ENCODE measurements at places on chromosomes 2 and 18.

GRCh38 chr18:74256190-74256589, 35.6 kb downstream of the CYB5A start:
- DNase-seq = no peak

DNA sequence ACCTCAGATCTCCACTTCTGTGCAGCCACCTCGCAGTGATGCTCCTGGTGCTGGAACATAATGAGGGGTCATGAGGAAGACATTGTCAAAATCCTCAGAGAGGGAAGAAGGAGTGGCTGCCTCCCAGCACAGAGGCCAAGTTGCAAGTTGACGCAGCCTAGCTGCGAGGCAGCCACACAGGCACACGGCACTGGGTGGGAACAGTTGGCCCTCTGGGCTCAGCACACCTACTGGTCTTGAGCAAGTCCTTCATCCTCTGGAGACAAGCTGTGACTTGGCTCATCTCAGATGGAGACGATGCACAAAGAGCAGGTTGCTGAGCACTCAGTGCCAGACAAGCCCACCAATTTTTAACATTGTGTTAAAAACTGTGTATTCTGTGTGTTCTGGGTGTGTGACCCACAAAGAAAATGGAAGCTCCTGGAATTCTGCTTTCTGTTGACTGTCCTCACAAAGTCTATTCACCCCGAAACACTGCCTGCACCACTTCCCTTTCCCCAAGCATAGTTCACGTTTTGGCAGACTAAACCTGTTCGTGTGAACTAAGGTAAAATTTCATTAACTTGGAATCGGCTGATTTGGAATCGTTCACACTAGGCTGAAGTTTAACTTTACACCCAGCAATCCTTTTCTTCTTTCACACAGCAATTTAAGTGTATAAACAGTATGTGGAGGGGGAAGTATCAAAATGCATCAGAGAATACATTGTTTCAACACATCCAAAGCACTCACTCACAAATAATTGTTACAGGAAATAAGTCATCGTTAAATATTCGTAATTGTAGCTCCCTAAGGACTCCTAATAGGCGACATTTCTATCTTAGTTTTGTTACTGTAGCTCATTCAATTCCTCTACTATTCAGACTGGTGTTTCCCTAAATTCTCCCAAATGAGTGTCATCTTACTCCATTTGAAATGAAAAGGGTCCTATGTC, 266.6 kb upstream of the ID2 start:
- no peak for DNase-seq

GRCh38 chr2:5925604-5926003, 233.4 kb downstream of the SOX11 start:
- DNase-seq = no peak

- DNase-seq = no peak
These were observed 17.1 kb upstream of the VPS4B start for GRCh38 chr18:63439334-63439733.

- DNase-seq = no peak
These were observed 20.4 kb downstream of the C18orf54 start for GRCh38 chr18:54378057-54378456.

DNA sequence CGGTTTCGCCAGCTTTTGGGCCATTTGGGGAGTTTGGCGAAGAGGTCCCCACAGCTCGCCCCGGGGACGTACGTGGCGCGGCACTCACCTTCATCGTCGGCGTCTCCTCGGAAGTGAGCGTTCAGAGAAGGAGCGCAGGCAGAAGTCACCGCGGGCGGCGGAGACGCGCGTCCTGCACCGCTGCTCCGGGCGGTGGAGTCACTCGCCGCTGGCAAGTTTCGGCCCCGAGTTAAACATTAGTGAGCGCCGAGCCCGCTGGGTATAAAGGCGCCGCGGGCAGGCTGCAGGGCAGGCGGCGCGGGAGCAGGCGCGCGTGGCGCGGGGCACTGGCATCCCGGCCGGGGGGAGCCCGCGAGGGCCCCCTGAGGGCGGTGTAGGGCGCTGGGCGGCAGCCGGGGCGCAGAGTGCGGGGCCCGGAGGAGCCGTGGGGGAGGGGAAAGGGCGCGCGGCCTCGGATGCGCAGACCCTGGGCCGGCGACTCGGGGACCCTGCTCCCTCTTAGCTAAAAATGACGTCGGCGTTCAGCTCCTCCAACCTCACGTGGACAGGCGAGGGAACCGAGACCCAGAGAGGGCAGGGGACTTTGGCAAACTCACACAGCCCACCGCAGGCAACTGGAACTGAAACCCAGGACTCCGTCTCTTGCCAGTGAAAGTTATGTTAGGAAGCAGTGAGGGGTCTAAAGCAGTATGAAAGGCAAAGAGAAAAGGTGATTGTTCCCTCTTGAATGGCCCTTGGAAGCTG, at the start of gene DPP4:
Gene DPP4, minus strand, starts transcription at position 328 of the 744 bp plus-strand sequence. Its CDS starts 234 bp downstream, at position 94.
- DNase-seq = no peak

- no peak for DNase-seq
These were observed 192.8 kb downstream of the AGPS start for GRCh38 chr2:177585234-177585863.

- no peak for DNase-seq
These were observed 5.0 kb downstream of the ACTR2 start for GRCh38 chr2:65232636-65233035.

GRCh38 chr2:28590496-28591301, 94.8 kb downstream of the PLB1 start:
- DNase-seq = no peak

DNA sequence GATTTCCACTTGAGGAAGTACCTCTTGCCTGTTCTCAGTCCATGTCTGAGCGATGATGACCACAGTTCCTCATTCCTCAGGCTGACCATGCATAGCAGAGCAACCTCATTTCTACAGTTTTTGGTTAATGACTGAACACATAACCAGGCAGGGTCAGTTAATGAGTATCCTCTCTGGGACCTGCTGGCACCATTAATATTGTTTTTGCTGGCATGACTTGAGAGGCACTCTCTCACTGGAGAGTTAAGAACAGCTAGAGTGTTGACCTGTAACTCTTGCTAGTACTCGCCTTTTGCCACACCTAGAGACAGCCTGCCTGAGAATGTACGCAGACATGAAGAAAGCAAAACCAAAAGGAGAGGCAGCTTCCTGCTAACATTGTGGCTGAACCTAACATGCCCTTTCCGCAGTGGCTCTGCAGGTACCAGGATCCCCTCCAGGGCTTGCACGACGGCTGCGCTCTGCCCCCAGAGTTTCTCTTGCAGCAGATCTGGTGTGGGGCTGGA, 23.9 kb downstream of the PECR start:
- peak; percentile 77 for DNase-seq

DNA sequence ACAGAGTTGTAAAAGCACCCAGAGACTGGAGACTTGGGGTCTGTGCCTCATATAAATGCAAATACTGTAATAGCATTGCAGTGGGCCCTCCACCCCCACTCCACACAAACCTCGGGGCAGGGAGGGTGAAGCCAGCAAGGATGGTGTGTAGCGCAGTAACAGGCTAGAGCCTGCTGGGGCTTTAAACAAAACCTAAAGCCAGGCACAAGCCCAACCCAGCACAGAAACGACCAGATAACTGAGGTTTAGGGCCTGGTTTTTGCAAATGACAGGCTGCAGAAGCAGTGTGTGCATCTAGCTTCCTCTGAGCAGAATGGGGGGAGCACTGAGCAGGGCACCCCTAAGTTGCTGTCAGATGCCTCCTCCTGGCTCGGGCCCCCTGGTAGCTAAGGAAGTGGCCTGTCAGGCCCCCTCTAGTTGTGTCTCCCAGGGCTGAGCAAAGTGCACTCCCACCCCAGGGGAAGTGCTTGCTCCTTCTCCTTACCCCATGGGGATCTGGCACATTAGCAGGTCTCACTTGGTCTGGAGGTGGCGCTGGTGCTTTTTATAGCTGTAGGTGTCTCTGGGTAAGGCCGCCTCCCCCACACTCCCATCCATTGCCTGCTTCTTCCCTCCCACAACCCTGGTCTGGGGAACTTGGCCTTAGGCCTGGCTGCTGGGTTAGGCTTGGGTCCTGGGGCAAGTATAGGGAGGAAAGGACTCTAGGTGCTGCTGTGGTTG, 135.1 kb downstream of the CELF4 start:
- no peak for DNase-seq

- DNase-seq = no peak
These were observed 195.0 kb upstream of the MMADHC start for GRCh38 chr2:149782572-149782971.

DNA sequence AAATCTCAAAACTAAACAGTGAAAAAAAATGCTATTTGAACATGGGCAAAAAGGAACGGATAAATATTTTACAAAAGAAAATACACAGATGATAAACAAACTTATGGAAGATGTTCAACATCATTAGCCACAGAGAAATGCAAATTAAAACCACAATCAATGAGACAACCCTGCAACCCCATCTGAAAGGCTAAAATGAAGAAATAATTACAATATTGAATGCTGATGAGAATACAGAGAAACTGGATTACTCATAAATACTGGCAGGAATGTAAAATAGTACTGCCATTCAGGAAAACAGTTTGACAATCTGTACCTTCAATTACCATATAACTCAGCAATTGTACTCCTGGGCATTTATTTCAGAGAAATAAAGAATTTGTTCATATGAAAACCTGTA, 193.1 kb upstream of the UBE2E3 start:
- no peak for DNase-seq

- DNase-seq = no peak
These were observed 5.7 kb upstream of the EFR3B start for GRCh38 chr2:25036221-25036559.

GRCh38 chr2:171412571-171413175, 21.1 kb downstream of the METTL8 start:
- no peak for DNase-seq

DNA sequence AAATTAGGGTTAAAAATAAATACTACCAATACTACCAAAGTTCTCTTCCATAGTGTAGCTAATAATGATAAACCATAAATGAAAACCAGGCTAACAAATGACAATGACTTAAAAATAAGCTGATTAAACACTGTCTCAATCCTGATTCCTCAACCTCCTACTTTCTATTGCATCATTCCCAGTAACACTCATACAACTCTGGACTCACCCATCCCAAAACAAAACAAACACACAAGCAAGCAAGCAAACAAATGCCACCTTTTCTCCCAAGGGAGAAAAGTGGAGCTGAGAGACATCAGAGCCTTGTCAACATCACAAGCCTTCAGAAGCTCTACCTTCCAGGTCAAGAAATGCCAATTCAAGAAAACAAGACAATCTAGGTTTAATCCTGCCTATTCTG, 620.7 kb downstream of the NYAP2 start:
- DNase-seq = no peak

GRCh38 chr2:188851826-188852225, 122.3 kb upstream of the COL3A1 start:
- DNase-seq = no peak

GRCh38 chr2:22397847-22398246, 987.1 kb upstream of the KLHL29 start:
- DNase-seq = no peak

DNA sequence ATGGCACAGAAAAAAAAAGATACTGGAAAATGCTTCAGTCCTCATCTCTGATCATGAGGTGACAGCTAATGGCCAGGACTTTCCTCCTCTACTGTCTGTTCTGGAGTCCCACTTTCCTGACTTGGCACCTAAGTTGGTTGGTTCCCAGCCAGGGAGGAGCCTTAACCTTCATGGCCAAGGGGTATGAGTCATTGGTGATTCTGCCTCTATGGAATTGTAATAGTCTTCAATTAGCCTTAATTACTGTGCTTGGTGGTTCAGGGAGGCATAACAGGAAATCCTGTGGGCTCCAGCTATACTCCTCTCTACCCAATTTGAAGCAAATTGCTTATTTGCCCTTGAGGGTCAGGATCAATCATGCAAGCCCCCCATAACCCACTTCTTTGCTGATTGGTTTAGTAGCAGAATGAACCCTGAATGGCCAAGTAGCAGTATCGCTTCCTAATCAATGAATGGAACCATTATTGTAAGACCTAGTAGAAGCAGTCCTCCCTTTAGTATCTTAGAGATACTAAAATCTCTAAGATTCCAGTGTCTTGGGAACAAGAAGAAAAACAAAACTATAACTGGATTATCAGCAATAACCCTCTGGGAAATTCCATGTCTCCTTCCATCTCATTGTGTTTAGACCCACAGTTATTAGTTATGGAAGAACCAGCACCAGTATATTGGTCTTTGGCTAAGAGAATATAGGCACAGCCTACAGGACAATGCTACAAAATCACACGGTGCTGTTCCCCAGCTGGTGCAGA, 109.0 kb downstream of the COL6A3 start:
- peak; percentile 94 for DNase-seq

- no peak for DNase-seq
These were observed 30.5 kb downstream of the EML4 start for GRCh38 chr2:42199626-42200025.

DNA sequence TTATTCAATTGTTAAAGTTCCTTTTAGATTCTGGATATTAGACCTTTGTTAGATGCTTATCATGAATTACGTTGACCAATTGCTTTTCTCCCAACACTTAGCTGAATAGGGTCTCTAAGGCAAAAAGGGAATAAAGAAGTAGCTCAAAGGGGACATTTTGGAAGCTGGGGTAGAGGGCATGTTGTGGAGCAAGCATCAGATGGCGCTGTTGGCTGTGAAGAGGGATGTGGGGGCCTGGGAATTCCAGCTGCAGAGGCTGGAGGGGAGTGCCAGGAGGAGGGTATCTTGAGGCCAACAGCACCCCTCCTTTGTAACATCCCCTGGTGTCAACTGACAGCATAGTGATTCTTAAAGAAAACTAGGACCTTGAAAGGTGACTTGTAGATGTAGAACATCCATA, 198.2 kb downstream of the ADCYAP1 start:
- no peak for DNase-seq

DNA sequence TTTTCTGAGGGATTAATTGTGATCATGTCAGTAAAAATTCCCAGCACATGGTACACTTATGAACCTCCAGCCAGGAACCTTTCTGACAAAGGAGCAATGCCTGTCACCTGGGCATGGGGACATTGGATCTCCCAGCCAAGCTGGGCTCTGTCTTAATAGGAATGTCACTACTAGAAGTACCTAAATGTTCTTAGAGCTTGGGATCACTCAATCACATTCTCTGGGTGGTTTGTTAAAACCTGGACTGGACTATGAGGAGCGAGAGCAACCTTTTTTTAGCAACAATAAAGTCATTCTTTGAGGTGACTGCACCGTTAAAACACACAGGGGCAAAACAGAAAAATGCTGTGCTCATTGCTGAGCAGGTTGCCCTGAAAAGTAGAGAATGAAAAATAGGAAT, 6.4 kb upstream of the PPP1CB start:
- DNase-seq = no peak

DNA sequence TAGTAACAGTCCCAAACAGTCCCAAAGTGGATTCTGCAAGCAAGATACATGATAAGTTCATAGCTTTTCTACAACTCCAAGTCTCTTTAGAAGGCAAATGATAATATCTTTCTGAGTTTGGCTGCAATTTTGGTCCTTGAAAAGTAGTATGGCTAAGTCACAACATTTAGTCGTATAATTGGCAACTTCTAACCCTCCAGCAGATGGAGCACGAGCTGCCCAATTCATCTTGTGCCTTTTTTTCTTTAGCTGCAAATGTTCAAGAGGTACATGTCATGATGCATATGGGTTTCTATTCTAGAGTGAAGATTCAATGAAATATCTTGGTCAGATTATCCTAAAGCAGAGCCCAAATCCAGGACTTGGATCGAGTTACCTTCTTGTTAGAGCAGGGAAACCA, 127.0 kb upstream of the KLHL14 start:
- DNase-seq = no peak

- DNase-seq = no peak
These were observed 29.9 kb downstream of the HPCAL1 start for GRCh38 chr2:10332402-10333246.

GRCh38 chr18:12857215-12857905, 26.7 kb downstream of the PTPN2 start:
- DNase-seq = no peak

GRCh38 chr2:189661957-189662321, 680 bp downstream of the ASNSD1 start:
- DNase-seq = no peak
